ENCODE measurements at places on chromosomes 1 and 21. TPM values are rescaled to one million over a fixed set of nuclear protein-coding genes. Genes with fewer than 3 reads are reported as not detected.

Gene LORICRIN
- not detected for total RNA-seq

GRCh38 chr1:101006553-101006952 lies 19.0 kb downstream of the DPH5 start:
- H3K27me3 ChIP-seq = no peaks in the 10 kb centered on the region
- no peak overlapping the region for H3K27ac ChIP-seq
- no peaks in the 10 kb centered on the region for H3K4me1 ChIP-seq
- no peak overlapping the region for H3K4me3 ChIP-seq
- H3K36me3 ChIP-seq = peaks cover 12% of the 10 kb centered on the region

GRCh38 chr1:180630408-180631193 lies 1.2 kb upstream of the XPR1 start:
- H3K4me3 ChIP-seq = no peak overlapping the region
- no peak for DNase-seq
- H3K4me1 ChIP-seq = peaks cover 4% of the 10 kb centered on the region
- H3K27me3 ChIP-seq = no peaks in the 10 kb centered on the region
- no peaks in the 10 kb centered on the region for H3K36me3 ChIP-seq
- no peak overlapping the region for H3K27ac ChIP-seq

DNA sequence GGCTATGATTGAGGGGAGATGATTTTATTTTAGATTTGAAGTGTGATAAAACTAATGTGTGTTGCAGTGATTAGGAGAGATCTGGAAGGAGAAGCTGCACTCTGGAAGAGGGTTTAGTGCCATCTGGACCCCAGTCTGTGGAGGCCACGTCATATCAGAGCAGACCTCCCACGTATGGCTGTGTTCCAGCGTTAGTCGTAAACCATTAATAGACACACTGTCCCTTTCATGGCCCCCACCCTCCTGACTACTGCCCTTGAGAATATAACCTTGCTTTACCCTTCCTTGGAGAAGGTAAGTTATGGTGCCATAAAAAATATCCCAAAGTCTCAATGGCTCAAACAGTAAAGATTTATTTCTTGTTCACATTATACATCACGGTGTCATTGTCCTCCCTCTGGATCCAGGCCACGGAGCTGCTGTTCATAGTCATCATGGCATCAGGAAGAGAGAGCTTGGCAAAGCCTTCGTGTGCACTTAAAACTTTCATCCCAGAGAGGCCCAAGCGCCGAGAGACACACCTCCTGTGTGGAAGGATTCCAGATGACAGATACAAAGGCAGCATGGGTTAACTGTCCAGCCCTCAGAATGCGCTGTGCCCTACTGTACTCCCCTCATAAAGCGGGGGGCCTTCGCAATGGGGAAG lies 33.2 kb downstream of the RHOU start:
- DNase-seq = no peak
- H3K27ac ChIP-seq = no peak overlapping the region
- H3K4me3 ChIP-seq = no peak overlapping the region
- H3K36me3 ChIP-seq = no peaks in the 10 kb centered on the region

Gene TNFRSF4
- total RNA-seq = 0.33 TPM

- no peak overlapping the region for H3K27ac ChIP-seq
- no peak for DNase-seq
- H3K4me3 ChIP-seq = no peak overlapping the region
- H3K36me3 ChIP-seq = no peaks in the 10 kb centered on the region
These were observed 103.9 kb upstream of the TSPAN2 start for GRCh38 chr1:115193046-115193828.

DNA sequence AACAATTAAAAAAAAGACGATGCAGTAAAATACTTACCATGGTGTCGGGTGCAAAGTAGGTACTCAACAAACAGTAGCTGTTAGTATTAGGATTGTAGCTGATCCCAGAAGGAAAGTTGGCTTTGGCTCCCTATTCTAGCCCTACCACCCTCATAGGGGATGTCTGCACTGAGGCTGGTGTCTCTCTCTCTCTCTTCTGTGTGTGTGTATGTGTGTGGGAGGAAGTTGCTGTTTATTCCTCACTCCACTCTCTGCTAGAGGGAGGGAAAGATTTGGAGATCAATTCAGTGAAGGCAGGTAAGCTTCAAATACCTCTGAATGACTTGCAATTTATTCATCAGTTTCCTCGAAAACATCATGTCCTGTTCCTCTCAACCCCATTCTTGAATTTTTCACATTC lies 124.4 kb downstream of the PTPRU start:
- no peaks in the 10 kb centered on the region for H3K36me3 ChIP-seq
- no peaks in the 10 kb centered on the region for H3K27me3 ChIP-seq
- H3K4me1 ChIP-seq = no peaks in the 10 kb centered on the region
- H3K4me3 ChIP-seq = no peak overlapping the region

DNA sequence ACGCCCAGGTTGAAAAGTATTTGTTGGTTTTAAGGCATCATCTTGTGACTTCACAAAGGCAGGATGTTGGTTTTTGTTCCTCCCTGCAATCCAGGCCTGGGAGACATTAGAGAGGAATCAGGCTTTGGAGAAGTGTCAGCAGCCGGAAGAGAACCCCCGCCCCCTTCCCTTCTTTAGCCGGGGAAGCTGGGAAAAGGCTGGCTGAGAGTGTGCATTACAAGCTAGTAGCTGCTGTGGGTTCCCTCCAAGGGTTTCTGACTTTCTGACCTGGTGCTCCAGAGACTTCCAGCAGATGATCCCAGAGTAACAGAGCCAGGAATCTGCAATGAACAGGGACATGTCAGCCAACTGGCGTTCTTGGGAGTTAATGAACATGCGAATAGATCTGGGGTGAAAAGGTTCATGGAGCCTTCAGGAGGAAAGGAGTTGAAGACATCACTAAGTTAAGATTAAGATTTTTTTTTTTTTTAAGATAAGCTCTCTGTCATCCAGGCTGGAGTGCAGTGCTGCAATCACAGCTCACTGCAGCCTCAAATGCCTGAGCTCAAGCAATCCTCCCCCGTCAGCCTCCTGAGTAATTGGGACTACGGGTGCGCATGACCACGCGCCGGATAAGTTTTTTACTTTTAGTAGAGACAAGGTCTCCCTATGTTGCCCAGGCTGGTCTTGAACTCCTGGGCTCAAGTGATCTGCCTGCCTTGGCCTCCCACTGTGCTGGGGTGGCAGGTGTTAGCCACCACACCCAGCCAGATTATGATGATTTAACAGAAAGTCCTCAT lies 7.5 kb downstream of the DISP3 start:
- DNase-seq = no peak
- H3K27ac ChIP-seq = no peak overlapping the region
- H3K36me3 ChIP-seq = no peaks in the 10 kb centered on the region
- no peaks in the 10 kb centered on the region for H3K27me3 ChIP-seq
- H3K4me1 ChIP-seq = 0 out of 2 replicates have a peak, but pooled peaks cover 2% of the 10 kb centered on the region

DNA sequence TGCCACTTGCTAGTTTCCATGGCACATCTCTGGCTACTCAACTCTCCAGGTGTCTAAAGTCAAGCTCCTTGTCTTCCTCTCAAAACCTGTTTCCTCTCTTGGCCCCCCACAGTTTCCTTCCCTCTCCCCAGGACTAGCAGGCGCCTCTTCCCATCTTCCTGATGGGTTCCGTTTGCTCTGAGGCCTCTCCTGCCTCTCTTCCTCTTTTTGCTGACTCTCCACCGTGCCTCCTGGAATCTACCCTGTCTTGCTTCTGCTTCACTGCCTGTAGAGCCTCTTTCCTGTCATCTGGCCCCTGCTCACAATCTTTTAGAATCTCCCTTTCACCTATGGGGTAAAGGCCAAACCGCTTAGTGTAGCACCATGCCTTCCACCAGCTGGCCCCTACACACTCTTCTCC lies 21.8 kb upstream of the LHX4 start:
- H3K4me3 ChIP-seq = no peak overlapping the region
- H3K27me3 ChIP-seq = no peaks in the 10 kb centered on the region
- no peaks in the 10 kb centered on the region for H3K36me3 ChIP-seq
- no peaks in the 10 kb centered on the region for H3K4me1 ChIP-seq
- no peak for DNase-seq
- no peak overlapping the region for H3K27ac ChIP-seq

DNA sequence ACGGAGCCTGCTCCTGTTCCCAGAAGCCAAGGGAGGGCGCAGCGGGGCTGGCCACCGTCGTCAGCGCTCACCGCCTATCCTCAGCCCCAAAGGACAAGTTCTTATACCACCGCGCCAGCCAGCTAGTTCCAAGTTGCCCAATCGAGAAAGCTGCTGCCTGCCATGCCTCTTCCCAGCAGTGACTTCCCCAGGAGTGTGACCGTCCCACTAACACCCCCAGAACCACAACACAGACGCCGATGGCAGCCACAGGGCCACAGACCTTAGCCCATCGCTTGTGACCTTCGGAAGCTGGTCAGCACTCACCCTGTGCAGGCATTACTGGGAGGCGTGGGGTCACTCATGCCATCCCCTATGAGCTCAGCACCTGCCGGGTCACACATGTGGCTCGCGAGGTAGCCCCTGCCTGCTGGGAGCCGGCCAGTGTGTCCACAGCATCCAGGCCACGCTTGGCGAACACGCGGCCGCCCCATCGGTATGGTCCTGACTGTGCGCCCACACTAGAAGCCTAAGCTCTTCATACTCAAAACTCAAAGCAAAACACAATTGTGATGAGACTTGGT lies 20.1 kb downstream of the NADK start:
- no peak overlapping the region for H3K27ac ChIP-seq
- no peaks in the 10 kb centered on the region for H3K4me1 ChIP-seq
- H3K4me3 ChIP-seq = no peak overlapping the region
- no peak for DNase-seq
- peaks cover 79% of the 10 kb centered on the region for H3K36me3 ChIP-seq

DNA sequence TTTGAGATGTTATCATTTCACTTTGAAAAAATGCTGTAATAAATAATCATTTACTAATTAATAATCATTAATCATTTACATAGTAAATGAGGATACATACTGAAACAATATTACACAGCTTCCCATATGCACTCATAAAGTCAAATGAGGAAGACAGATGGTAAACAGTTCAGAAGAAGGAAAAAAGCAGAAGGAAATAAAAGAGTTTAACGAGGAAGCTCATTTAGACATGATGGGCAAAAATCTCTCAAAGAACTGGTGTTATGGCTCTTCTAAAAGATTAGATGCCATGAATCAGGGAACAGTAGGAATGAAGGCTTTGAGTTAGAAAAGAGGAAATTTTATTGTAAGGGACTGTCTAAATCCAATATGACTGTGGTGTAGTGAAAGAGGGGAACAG lies 347.6 kb downstream of the PTPRC start:
- DNase-seq = no peak
- H3K36me3 ChIP-seq = no peaks in the 10 kb centered on the region
- no peaks in the 10 kb centered on the region for H3K4me1 ChIP-seq
- no peaks in the 10 kb centered on the region for H3K27me3 ChIP-seq

- no peak overlapping the region for H3K27ac ChIP-seq
- peaks cover 48% of the 10 kb centered on the region for H3K36me3 ChIP-seq
- H3K27me3 ChIP-seq = no peaks in the 10 kb centered on the region
These were observed 54.6 kb downstream of the LDLRAD2 start for GRCh38 chr1:21866707-21867043.

Gene RRP15
- total RNA-seq = 54.0 TPM

DNA sequence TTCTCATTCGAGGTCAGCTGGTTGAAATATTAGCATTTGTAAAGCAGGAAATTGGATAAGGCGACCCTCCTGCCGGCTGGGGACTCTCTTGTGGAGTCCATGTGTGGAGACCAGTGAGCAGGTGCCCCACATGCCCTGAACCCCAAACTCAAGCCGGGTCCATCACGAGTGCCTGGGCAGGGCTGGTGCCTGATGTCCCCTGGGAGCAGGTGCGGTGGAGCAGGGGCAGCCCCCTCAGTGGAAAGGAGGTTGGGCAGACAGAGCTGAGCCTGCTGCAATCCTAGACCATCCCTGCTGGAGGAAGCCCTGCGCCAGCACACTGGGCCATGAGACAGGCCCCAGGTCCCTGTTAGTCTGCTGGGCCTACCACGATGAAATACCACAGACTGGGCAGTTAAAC lies 395.6 kb downstream of the NPHP4 start:
- H3K27me3 ChIP-seq = no peaks in the 10 kb centered on the region
- no peaks in the 10 kb centered on the region for H3K4me1 ChIP-seq
- H3K36me3 ChIP-seq = no peaks in the 10 kb centered on the region
- H3K4me3 ChIP-seq = no peak overlapping the region
- H3K27ac ChIP-seq = no peak overlapping the region

Gene GPR52
- total RNA-seq = 0.33 TPM

Gene TAS1R1
- not detected for total RNA-seq

Gene LACTBL1
- total RNA-seq = not detected

DNA sequence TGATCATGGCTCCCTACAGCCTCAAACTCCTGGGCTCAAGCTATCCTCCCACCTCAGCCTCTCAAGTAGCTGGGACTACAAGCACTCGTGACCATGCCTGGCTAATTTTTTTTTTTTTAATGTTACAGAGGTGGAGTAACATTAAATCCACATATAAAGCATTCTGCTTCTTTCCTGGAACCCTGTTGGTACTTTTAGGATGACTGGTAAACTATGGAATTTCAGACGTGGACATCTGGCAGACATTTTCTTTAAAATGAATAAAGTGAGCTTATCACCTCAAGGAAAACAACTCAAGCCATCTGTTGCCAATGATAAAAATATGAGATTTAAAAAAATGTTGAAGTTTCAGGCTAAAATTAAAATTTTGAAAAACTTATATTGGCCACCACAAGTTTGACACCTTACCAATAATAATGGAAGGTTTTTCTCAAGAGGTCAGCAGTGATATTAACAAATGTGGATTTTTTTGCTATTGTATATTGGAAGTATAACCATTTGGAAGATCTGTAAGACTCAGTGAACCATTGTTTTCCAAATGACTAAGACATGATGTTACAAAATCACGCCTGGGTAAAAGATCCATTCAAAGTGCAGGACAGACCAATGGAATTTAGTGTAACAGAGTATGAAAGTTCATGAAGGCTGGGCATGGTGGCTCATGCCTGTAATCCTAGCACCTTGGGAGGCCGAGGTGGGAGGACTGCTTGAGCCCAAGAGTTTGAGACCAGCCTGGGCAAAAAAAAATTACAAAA lies 52.7 kb upstream of the EIF4G3 start:
- no peak overlapping the region for H3K4me3 ChIP-seq
- H3K4me1 ChIP-seq = no peaks in the 10 kb centered on the region
- H3K27me3 ChIP-seq = no peaks in the 10 kb centered on the region
- DNase-seq = no peak
- H3K36me3 ChIP-seq = peaks cover 22% of the 10 kb centered on the region

DNA sequence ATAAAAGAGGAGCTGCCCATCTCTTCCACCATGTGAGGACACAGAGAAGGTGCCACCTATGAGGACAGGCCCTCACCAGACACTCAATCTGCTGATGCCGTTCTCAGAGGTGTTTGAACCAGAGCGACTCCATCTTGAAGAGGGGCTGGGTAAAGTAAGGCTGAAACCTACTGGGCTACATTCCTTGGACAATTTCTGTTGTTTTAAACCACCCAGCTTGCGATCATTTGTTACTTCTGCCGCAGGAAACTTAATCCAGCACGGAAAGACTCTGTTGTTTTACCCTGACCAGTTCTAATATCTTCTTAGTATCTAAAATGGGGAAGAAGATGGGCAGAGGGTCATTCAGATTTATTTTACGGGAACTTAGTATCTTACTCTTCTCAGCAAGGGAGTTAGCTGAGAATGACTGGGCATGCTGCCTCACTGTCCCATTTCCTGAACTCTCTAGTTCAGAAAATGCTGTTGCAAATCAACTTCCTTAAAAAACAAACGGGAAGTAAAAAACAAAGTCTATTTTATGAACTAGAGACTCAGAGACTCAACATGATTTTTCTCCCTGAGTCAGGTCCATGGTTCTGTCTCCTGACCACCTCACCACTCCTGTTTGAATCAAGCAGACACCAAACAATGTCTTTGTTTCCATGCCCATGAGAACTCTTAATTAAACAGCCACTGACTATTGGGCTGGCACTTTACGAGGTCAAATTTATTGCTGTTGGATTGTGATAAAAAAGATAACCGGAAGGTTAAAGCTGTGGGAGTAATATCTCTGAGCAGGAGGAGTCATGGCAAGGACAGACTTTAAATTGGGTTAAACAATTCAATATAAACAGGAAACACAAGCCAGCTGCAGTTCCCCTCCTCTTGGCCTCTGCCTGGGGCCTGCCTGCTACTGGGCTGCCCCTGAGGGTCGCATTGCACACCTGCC lies 23.8 kb upstream of the IFNAR1 start:
- no peaks in the 10 kb centered on the region for H3K36me3 ChIP-seq
- no peak overlapping the region for H3K4me3 ChIP-seq
- no peak overlapping the region for H3K27ac ChIP-seq
- DNase-seq = no peak

All from H9 (cell line).